Stimulated activated CD8-positive, alpha-beta memory T cell treated with anti-CD3 and anti-CD28 coated beads, Interleukin-4, amount 100 ng/mL, for 1 hour (primary cell): ENCODE measurements at places on chromosomes 12 and 14.

DNA sequence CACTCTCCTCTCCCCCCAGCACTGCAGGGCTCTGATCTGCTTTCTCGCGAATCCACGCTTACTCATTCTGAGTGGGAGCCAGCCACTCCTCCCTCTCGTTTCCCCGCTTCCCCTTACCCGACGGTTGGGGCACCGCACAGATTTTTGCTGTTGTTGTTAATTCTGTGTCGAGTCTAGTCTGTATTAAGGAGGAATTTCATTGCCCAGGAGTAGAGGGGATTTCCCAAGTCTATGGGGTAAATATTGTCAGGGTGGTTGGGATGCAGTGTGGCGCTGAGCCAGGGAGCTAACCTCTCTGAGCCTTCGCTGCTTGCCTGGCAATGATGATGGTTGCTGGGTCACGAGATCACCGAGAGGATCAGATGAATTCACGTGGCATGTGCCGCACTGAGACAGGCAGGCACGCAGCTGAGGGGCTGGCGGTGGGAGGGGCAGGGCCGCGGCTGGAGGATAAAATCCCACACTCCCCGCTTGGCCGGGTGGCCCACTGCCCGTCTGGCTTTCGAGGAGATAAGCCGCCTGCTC lies 18.5 kb downstream of the NCOR2 start:
- no peak for DNase-seq

DNA sequence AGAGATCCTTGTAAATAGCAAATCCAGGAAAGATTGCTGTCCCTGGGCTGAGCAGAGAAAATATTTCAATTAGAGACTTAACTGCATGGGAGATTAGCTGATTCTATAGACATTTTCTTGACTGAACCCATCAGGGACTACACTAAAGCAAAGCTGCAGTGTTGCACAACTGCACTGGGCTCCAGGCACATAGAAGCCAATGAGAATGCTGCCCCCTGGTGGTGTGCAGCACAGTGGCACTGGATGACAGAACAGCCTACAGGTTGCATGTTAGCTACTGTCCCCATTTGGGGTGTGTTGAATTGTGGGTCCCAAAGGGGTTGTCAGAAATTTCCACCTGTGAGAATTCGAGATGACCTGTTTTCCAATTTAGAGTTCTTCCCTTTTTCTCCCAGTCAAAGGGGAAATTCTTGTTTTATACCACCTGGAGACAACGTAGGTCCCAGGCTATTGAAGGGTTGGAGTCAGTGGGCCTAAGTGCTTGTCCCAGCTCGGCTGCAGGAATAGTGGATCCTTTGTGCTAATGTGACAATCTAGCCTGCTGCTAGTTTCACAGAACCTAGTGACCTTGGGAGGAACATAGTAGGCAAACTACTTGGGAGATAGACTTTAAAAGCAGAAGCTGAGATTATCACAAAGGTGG lies 114.7 kb downstream of the SLC8A3 start:
- no peak for DNase-seq

- no peak for DNase-seq
Measured at GRCh38 chr14:21098076-21098891, at the start of gene ZNF219. Gene ZNF219 (minus strand): TSS chr14:21098655. CDS start chr14:21093591, 5,064 bp downstream.

GRCh38 chr14:20707622-20708021 lies 19.1 kb downstream of the ANG start:
- no peak for DNase-seq

- no peak for DNase-seq
Measured at GRCh38 chr12:69613351-69613750, 2.6 kb upstream of the LRRC10 start.

- no peak for DNase-seq
Measured at GRCh38 chr12:107978201-107978600, 150.9 kb upstream of the WSCD2 start.

- no peak for DNase-seq
Measured at GRCh38 chr12:106631150-106631549, 48.3 kb downstream of the RFX4 start.

DNA sequence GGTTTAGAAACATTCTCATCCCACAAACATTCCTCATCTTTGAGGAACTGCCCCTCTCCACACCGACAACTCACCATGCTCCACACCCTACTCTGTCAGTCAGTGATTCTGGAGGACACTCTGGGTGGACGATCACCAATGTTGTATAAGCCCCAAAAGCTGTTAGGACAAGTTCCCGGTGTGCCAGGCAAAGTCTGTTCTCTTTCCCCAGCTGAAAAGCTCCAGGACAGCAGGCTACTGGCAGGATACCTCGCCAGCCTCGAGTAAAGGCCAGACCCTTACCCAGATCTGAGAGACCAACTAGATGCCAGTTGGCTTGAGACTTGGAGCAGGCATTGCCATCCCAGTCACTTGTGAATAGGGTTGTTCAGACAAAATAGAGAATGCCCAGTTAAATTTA lies 12.0 kb downstream of the KRT5 start:
- DNase-seq, result no peak

- no peak for DNase-seq
Measured at GRCh38 chr12:105109465-105110212, 2.1 kb downstream of the WASHC4 start.

DNA sequence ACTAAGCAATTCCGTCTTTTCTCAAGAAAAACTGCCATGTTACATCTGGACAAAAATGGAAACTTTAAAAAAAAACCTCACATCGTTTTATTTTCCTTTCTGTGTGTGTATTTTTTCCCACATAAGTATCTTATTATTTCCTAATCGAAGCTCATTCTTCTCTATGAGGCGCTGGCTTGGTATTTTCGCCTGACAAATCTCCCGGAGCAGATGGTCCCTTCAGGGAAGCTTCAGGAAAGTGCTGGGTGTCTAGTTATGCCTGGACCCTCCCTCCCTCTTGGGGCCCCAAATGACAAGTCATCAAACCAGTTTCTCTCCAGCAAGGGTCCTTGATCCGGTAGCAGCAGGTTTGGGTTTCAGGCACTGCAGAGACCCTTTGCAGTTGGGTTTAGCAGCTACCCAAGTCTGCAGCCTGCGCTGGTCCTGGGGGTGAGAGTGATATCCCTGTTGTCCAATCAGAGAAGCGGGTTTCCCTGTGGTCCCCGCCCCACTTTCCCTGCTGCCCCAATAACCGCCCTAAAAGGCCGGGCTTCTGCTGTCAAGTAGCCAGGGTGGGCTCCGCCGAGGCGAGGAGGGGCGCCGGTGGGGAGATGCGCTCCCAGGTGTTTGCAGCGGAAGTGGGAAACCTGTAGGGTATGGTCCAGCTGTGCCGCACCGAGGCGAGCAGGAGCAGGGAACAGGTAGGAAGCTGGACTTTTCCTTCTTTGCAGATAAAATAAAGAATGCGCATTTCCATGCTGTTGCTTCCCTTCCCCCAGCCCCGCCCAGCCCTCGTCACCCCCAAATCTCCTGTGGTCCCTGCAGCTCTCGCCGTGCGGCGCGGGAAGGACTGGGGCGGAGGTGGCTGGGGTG lies at the start of gene CNTN1:
CNTN1 (plus strand) TSS at position 527 of the 852 bp plus-strand sequence.
- no peak for DNase-seq

DNA sequence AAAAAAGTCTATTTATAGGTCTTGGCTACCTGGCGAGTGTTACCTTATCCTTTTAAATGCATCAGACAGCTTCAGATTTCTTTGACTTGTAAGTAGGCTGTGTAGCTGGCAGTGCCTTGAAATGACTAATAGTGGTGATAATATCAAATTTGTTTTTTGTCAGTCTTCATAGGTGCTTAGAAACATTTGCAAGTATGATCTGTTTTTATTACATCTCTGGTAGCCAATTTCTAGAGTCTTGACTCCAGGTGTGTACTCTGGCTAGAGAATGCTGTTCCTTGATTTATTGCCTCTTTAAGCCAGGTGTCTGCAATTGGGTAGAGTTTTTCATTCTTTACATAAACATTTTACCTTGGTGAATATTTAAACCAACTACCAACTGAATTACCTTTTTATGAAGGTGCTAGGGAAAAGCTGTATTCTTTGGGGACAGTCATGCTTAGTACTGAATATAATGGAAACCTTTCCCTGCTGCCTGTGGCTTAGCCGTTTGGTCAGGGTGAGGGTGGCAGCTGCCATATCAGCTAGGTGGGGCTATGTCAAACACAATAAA lies 32.6 kb downstream of the MLXIP start:
- no peak for DNase-seq

DNA sequence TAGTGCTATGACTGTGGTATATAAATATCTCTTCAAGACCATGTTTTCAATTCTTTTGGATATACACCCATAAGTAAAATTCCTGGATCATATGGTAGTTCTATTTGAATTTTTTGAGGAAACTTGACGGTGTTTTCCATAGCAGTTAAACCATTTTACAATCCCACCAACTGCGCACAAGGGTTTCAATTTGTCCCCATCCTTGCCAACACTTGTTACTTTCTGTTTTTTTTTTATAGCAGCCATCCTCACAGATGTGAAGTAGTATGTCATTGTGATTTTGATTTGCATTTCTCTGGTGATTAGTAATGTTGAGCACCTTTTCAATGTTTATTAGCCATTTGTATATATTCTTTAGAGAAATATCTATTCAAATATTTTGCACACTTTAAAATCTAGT lies 14.5 kb upstream of the A2M start:
- no peak for DNase-seq

GRCh38 chr12:12091977-12092663 lies 21.4 kb downstream of the BCL2L14 start:
- DNase-seq, result no peak

GRCh38 chr12:50215033-50215432 lies 47.9 kb upstream of the CERS5 start:
- DNase-seq, result no peak

DNA sequence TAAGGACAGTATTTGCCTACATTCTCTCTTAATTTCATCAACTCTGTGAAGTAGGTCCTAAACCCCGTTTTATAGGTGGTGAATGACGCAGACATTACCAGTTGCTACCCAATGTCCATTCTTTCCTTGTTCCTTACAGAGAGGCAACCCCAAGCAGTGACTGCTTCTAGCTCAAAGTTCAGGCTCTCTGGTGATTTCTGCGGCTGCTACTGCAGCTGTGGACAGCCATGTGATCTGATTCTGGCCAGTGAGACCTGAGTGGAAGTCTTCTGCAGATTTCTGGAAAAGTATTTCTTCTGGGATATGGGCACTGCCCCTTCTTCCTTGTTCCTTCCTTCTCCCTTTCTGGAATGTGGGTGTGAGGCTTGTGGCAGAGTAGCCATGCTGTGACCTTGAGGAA lies 82.9 kb downstream of the ARF6 start:
- no peak for DNase-seq

DNA sequence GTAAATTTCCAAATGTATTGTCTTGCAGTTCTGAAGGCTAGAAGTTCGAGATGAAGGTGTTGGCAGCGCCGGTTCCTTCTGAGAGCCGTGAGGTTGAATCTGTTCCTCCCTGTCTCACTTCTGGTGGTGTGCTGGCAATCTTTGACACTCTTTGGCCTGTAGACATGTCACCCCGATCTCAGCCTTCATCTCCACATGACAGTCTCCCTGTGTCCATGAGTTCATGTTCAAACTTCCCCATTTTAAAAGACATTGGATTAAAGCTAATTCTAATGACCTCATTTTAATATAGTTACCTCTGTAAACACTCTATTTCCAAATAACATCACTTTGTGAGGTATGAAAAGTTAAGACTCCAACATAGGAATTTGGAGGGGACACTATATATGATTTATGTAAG lies 4.1 kb upstream of the RBM19 start:
- DNase-seq, result no peak

GRCh38 chr12:75455839-75456238 lies 24.7 kb upstream of the GLIPR1 start:
- DNase-seq, result no peak

GRCh38 chr14:36361210-36361853 lies 40.9 kb upstream of the MBIP start:
- no peak for DNase-seq

DNA sequence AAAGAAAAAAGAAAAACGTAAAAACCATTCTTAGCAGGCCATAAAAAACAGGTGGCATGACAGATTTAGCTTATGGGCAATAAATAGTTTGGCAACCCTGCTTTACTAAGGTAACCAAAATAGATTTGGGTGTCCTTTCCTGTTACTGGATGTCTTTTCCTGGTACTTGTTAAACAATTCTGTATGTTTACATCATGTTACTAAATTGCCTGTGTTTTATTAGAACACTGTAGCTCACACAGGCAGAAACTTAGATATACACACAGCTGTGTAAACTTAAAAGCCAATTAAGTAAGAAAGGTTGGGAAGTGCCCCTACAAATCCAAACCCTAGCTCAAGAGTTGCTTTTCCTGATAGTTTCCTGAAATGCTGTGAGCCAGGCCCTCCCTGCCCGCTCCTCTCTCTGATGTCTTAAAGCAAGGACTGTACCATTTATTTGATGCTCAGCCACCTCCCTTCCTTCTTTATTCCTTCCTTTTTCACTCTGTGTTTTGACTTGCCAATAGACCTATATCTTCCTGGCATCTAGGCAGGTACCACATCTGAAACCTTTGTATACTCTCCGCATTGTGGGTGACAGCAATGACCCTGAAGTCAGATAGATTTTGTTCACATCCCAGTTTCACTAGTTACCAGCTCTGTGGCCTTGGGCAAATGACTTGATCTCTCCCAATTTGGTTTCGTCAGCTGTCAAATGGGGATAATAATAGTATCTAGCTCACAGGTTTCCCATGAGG lies 3.7 kb upstream of the CAMKK2 start:
- no peak for DNase-seq

DNA sequence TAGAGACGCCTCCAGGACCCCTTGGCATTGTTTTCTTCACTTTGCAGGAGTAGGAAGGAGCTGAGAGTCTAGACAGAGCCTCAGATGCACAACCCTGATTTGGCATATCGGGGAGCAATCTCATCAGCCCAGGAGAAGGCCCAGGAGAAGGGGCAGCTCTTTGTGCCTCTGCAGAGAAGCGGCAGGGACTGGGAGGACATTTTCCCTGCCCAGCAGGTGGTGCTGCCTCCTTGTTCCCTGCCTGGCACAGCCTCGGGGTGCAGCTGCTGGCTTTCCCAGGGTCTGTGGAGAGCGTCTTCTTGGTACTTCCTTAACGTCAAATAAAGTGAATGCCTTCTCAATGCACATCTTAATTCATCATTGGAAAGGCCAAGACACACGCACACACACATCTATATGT lies 419.5 kb downstream of the TMEM121 start:
- no peak for DNase-seq

GRCh38 chr12:10366875-10367274 lies 23.0 kb downstream of the KLRK1 start:
- DNase-seq, result no peak

- DNase-seq, result no peak
Measured at GRCh38 chr12:117000316-117000715, 89.6 kb downstream of the FBXW8 start.

GRCh38 chr14:71116568-71117122 lies 209.4 kb downstream of the PCNX1 start:
- no peak for DNase-seq
